SK-MEL-5 (cell line): ENCODE measurements at places on chromosomes 11 and 22.

- no peak for DNase-seq
Observed at GRCh38 chr11:100592619-100593260, 94.3 kb upstream of the ARHGAP42 start.

DNA sequence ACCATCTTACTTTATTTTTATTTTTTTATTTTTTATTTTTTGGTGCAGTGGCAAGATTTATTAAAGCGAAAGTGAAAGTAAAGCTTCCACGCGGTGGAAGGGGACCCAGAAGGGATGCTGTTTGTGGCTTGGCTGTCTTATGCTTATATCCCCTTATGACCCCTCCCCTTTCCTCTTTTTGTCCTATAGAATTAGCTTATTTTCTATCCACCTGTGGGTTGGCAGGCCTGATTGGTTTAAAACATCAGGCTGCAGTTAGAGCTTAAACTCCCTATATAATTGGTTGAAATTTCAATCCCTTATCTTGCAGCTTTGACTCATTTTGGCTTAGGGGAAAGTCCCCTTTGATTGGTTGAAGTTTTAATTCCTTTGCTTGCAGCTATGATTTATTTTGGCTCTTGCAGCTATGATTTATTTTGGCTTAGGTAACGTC lies 50.5 kb downstream of the NNMT start:
- no peak for DNase-seq

DNA sequence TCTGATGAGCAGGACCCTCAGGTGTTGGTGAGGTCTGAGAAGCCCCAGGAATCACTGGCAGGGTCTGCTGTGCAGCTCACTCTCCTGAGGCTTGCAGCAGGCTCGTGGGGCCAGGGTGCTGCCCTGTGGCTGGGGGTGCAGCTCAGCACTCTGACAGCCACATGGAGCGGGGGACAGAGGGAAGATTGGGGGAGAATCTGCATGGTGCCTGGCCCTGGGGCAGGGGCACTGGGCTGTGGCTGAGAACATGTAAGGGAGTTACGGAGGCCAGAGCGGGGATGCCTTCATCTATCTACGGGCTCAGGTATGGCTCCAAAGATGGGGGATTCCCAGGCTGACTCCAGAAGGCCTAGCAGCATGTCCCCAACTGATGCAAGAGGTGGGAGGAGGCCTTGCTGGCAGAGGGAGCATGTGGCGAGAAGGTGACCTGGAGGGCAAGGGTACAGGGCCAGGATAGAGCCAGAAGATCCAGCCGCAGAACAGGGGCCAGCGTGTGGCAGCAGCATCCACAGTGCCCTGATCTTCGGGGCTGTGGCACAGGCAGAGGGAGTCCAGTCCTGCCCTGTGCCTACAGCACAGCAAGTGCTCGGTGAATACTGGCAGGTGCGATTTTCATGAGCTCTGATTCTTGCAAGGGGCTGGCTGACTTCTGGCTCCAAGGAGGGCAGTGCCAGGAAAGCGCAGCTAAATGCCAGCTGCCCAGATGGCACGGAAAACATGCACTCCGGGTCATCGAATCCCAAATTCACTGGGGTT lies 184.7 kb downstream of the CTTN start:
- DNase-seq, result no peak

DNA sequence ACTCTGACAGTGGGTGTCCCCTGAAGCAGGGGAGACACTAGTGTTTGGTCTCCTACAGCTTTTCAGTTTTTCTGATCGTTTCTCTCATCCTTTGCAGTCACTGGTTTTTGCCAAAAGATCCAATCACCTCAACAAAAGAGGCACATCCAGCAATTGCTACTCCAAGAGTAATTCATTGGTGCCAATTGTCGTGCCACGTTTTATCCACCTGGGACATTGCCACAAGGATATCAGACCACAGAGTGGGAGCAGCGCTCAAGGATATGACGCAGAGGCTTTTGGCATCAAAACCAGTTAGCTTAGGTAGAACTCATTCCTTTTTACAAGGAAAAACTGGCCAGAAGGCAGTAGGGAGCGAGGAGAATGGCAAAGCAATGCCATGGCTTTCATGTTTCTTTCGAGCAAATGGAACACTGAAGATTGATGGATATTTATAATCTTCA lies 40.9 kb upstream of the BLID start:
- DNase-seq, result peak; percentile 78

DNA sequence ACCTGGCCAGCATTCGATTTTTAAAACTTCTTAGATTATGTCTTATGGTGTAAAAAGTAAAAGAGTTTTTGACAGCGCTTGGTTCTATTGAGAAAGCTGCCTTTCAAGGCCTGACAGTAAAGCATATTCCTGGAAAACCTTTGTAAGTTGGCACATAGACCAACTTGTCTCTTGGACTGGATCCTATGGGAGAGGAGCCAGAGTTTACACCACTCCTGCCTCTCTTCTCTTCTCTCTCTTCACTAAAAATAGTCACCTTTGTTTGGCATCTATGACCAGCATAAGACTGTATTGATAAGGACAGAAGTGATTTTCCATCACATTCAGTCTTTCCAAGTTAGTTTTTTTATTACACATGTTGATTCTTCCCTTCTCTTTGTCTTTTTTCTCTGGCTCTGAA lies 33.7 kb downstream of the CSRP3 start:
- no peak for DNase-seq

DNA sequence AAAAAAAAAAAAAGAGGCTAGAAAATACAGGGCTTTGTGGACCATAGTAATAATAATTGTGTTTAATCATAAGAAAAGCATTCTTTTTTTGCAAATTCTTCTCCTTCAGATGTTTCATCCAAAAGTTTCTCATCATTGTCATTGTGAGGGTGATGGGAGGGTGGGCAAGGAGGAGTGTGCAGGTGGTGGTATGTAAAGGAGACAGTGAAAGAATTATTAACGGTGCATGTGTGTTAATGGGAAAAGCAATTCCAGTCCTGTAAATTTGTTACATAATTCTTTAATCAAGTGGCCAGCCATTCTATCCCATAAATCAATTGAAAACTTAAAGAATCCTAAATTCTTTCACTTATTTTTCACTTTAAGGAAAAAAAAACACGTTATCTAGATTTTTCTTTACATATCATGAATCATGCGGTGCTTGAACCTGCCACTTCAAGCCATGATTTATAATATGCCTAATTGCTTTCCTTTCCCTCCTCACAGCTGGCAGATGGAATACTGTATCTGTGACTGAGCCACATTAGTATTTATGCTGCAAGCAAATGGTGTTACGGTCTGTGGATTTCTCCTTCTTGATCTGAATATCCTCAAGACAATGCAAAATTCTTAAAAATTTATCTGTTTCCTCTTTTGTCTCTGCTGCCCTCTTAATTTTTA lies 318.5 kb downstream of the JRKL start:
- DNase-seq, result no peak

DNA sequence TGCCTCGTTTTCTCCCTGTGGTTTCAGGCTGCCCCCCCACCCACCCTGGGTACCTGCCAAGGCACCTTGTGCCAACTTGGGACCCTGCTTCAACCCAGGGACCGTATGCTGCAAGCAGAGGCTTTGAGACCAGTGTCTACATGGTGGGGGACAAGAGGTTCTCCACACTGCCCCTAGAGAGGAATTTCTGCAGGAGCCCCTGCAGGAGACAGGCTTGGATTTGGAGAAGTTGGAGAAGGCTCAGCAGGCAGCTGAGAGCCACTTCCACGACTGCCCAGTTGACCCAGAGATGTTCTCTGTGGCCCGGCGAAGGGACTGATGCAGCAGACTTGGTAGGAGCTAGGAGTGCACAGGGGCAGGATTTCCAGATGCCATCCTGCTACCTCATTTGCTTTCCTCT lies 20.1 kb upstream of the NNMT start:
- no peak for DNase-seq

DNA sequence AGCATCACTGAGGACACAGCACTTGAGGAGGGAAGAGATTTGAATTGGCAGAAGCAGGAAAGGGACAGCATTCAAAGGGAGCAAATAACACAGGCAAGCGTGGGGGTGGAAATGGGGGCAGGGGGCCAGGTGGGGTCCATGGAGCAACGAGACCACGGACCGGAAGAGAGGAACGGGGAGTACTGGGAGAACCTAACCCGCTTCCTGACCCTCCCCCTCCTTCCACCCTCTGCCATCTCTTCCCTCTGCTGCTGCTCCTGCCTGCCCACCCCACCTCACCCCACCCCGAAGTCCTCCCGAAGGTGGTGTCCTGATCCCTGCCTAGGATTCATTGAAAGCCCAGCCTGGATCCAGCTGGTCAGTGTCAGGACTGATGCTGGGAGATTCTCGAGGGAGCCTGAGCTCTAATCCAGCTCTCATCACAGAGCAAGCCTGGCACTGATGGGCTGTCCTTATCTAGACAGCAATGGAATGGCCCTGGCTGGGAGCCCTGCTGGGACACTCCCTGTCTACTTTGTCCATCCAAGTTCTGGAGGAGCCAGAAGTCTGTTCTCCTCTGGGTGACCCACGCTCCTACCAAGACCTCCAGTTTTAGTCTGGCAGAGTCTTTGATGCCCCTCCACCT lies 105.0 kb downstream of the TRIM29 start:
- no peak for DNase-seq

DNA sequence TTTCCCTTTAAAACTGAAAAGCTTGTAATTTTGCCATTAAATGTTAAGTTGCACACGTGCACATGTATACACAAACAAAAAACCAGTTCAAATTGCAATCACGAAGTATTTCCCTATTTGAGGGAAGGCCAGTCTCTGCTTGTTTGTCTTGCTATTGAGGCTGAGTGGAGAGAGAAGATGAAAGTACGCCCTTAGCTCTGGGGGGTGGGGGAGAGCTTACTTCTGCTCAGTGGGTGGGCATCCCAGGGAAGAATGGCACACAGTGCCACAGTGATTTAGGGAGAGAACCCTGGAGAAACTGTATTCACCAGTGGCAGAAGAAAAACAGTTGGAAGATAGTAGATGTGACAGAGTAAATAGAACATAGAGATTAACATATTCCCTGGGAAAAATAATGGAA lies 8.7 kb downstream of the YAP1 start:
- no peak for DNase-seq

GRCh38 chr11:59000003-59000402 lies 60.7 kb downstream of the GLYATL1 start:
- DNase-seq, result no peak

- DNase-seq, result no peak
Observed at GRCh38 chr11:93370260-93370659, 39.7 kb downstream of the DEUP1 start.

DNA sequence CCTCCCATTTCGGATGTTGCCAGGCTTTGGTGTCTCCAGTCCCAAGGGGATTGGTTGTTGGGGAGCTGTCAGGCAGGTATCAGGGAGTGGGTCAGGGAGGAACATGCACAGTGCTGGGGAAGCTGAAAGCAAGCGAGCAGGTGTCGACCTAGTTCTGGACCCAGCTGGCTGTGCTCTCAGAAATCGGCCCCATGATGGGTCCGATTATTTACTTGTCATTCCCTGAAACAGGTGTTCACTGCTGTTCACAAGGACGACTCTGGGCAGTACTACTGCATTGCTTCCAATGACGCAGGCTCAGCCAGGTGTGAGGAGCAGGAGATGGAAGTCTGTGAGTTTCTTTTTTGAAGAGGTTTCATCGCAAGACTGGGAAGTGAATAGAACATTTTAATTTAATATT lies 76.8 kb downstream of the JAM3 start:
- DNase-seq, result no peak

DNA sequence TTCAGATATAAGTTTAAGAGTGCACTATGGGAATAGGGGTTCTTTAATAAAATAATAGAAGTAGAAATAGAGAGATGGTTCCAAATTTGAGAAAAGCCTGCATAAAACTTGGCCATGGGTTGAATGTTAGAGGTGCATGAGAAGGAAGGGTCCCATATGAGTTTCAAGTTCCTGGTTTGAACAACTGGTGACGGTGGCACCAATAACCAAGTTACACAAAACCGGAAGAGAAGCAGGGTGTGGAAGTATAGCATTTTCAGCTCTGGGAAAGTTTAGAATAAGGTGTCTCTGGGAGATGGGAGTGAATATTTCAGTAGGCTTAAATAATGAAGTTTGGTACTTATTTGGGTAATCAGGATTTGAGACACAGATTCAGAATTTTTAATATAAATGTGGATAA lies 2.4 kb downstream of the CASP1 start:
- no peak for DNase-seq

DNA sequence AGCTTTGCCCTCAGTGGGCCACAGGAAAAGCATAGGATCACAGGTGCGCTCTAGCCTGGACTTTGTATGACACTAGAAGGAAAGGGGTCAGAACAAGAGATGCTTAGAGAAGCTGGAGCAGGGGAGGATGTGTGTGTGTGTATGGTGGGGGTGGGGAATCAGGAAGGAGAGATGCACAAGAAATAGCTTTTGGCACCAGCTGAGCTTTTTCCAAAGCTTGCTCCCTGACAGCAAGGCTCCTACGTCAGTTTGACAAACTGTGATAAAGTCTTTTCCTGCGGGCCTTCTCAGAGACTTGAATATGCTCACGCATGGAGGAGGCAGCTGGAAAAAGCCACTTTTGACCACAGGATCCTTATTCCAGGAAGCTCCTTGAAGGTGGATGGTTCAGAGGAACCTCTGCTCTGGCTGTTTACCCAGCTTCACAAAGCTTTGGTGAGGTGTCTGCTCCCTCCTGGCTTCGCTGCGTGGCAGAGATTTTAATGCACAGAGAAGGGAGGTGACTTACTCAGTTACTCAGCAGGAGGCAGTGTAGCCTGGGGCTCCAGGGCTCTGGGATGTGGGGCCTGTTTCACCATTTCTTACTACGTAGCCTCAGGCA lies 3.9 kb downstream of the CDC42EP1 start:
- DNase-seq, result no peak

DNA sequence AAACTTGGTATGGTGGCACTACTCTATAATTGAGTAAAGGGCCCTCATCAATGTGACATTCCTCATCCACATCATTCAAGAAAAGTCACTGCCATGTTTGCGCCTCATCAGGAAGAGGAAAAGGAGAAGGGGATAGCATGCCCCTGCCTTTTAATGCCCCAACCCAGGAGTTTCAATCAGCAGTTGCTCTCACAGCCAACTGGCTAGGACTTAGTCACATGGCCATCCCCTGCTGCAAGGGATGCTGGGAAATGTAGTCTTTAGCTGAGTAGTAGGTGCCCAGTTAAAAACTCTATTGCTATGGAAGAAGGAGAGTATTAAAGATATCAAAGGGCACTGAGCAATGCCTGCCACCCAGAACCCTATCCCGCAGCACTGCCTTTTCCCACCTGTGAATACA lies 10.9 kb upstream of the CCND1 start:
- peak; percentile 71 for DNase-seq

DNA sequence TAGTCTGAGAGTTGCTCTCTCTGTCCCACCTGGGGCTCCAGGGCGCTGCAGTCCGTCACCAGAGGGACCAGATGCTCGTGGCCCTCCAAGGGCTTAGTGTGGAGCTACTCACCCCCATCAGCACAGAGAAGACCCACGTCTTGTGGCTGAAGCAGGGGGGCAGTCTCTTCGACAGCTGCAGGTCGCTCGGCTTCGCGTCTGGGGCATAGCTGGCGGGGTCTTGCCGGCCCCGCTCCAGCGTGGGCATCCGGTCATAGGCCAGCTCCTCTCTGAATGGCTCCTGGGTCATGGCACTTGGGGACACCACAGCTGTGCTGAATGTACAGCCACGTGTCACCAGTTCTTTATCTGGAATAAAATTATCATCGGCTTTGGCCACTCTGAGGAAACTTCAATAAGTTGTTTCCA lies 608 bp downstream of the MLC1 start:
- DNase-seq, result no peak

GRCh38 chr11:99571094-99571493 lies 550.3 kb downstream of the CNTN5 start:
- no peak for DNase-seq
